Cortex of kidney (tissue), 1 donor: ENCODE measurements at places on chromosomes 2 and 18.

DNA sequence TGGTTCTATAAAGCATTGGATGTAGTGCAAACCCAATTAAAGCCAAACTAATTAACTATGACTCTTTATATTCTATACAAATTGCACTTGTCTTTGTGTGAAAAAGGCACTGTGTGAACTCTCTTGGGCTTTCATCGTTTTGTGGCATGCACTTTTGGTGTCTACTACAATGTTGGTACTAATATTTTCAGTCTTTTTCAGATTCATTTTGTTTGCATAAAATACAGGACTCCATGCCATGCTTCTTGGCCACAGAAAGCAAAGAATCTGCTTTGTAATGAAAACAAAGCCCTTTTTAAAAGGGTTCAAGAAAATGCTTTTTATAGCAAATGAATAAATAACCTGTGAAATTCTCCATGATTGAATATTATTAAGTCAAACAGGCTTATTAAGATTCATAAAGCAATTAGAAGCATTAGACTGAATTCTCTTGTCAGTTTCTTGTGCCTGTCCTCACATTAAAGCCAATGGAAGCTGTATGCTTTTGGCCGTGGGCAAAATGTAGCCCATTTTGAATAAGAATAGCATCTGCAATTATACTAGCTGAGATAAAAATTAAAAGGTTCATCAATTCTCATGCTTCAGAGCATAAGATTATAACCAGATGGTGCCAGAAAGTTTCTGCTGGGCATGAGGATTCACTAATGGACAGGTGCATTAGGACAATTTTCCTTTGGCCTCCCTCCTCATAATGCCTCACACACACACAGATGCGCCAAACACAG, 1665.2 kb downstream of the SUCLG1 start:
- no peak for DNase-seq

- no peak for DNase-seq
Measured at GRCh38 chr2:9463698-9464034, 10.7 kb upstream of the IAH1 start.

DNA sequence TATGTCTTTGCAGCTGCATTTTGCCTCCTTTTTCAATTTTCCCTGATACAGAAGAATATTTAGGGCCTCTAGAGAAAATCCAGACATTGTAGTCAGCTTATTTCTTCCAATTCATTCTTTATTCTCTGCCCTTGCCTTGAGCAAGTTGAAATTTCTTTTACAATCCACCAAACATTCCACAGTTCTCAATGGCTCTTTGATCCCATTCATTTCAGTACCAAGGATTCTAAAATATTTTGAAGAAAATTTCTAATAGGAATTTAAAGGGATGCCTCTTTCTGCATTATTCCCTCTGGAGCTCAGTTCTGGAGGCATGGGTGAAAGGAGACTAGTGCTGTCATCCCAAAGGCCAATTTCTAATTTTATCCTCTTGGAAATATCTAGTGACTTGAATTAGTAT, 61.2 kb downstream of the COL5A2 start:
- DNase-seq = no peak

GRCh38 chr2:237581751-237582746, 8.5 kb downstream of the RAB17 start:
- DNase-seq = no peak

GRCh38 chr2:206098471-206098870, 12.5 kb upstream of the INO80D start:
- DNase-seq = no peak

GRCh38 chr18:49585781-49586663, 24.2 kb downstream of the LIPG start:
- no peak for DNase-seq

DNA sequence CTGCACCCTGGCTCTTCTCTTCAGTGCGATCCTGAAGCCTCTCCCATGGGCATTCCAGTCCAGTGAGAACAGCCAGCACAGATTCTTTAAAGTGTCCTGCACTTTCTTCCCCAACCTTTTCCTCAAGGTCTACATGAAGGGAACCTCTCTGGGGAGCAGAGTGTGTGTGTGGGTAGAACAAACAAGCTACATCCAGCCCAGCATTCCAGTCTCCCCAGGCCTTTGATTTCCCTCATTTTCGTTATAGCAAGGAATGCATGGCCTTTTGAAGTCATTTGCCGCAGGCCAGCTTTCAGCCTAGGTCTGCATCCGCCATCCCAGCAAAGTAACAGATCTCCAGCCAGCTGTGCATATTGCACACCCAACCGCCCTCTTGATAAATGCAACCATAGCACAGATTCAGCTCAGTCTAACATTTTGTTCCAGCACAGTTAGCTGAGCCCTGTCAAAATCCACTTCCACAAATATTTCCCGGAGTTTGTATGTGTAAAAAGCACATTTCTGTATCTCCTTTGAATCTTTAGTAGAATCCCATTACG, 44.6 kb downstream of the CD8B2 start:
- no peak for DNase-seq

DNA sequence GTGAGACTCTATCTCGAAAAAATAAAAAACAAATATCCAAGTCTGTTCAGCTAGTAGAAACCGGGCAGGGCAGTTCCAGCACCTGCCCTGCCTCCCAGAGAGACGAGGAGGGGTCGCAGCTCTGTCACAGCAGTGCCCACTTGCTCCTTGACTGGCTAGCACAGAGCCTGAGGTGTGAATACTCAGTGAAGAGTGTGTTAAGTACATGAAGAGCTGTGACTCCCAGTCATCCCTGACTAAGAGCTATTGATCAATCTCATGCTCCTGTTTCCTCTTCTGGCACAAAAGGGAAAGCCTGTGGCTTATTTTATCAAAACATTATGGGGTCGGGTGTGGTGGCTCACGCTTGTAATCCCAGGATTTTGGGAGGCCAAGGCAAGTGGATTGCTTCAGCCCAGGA, 83.0 kb upstream of the FZD7 start:
- DNase-seq = no peak

- no peak for DNase-seq
Measured at GRCh38 chr18:3972291-3972930, 482.7 kb downstream of the DLGAP1 start.

DNA sequence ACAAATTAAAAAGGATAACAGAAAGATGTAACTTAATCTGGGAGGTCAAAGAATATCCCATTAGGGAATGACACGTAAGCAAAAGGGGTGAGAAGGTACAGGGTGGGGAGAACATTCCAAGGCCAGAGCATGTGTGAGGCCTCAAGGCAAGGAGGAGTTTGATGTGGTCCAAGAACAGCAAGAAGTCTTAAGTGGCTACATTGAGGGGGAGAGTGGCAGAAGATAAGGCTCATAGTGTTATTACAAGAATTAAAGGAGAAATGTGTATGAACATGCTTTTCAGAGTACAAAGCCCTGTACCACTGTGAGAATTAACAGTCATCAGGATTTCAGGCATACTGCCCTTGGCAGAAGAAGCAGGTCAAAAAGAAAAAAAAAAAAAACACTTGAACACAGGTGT, 174.4 kb upstream of the ERBB4 start:
- no peak for DNase-seq

- no peak for DNase-seq
Measured at GRCh38 chr2:28449126-28449487, 46.8 kb upstream of the PLB1 start.

GRCh38 chr18:64678048-64678447, 529.2 kb upstream of the LINC00305 start:
- no peak for DNase-seq

DNA sequence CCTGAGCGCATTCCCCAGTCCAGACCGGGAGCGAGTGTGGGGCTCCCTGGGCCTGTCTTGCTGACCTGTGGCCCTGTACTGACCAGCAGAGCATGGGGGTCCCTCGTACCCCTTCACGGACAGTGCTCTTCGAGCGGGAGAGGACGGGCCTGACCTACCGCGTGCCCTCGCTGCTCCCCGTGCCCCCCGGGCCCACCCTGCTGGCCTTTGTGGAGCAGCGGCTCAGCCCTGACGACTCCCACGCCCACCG, 5.3 kb downstream of the NEU4 start:
- DNase-seq = no peak

- DNase-seq = no peak
Measured at GRCh38 chr2:2567776-2568175, 236.7 kb upstream of the MYT1L start.

DNA sequence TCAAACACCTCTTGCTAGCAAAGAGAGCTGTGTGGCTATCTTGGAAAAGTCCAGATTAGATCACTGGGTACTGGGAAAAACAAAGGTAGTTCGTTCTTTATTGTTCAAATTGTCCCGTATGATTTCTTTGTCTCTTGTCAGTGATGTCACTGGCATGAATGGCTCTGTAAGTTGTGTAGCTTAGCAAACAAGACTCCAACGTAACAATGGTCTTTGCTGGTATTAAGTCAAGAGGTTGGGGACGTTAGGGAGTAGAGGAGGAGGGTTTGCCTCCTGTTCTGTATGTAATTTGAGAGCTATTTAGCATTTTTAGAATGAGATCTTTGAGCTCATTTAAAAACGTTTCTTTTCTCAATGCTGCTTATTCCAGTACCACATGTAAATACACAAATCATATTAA, 216.5 kb upstream of the SP5 start:
- no peak for DNase-seq

DNA sequence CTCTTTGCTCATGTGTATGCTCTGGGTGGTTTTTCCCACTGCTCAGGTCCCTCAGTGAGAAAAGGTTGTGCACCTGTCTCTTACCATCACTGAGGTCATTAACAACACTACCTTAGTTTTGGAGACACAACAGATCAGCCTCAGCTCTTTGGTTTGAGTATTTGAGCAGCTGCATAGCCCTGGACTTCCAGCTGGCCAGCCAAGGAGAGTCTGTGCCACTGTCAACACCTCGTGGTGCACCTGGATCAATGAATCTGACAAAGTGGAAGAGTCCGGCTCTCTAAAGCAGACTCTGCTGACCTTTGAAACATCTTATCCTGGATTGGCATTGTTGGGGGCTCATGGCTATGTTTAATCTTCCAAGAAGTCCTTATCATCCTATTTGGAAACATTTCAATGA, 30.0 kb downstream of the SERPINB8 start:
- no peak for DNase-seq

DNA sequence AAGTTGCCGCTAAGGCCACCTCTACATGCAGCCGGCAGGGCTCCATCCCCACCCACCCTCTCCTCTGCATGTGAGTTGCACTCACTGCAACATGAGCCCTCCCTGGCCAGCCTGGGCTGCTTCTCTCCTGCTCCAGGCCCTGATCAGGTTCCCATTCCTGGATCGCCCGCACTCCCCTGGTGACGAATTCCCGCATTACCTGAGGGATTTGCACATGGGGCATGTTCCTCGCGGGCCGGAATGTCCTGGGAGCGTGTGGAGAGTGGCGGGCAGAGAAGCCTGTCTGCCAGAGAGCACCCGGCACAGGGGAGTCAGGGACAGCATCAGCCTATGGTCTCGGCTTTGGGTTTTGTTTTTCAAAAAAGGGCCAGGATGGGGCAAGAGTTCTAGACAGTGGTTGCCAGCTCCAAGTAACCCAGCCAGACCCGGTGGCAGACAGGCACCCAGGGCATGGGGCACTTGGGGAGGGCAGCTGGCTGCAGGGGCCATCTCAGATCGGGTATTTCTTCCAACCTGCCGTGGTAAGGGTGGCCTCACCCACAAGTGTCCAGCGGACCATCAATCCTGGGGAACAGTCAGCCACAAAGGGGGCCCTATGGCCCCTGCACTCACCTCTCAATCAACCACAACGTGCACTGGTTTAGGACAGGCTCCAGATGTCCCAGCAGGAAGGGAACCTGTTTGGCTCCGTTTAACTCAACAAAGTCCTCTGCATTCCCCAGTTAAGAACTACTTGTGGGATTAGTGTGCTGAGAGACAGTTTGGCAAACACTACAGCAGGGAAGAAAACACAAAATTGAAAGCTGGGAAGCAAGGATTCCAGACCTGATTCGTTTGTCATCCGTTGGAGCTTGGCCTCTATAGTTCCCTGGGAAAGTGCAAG, 187.7 kb downstream of the SMAD7 start:
- no peak for DNase-seq

GRCh38 chr2:201774546-201774945, 6.2 kb downstream of the ALS2 start:
- no peak for DNase-seq

DNA sequence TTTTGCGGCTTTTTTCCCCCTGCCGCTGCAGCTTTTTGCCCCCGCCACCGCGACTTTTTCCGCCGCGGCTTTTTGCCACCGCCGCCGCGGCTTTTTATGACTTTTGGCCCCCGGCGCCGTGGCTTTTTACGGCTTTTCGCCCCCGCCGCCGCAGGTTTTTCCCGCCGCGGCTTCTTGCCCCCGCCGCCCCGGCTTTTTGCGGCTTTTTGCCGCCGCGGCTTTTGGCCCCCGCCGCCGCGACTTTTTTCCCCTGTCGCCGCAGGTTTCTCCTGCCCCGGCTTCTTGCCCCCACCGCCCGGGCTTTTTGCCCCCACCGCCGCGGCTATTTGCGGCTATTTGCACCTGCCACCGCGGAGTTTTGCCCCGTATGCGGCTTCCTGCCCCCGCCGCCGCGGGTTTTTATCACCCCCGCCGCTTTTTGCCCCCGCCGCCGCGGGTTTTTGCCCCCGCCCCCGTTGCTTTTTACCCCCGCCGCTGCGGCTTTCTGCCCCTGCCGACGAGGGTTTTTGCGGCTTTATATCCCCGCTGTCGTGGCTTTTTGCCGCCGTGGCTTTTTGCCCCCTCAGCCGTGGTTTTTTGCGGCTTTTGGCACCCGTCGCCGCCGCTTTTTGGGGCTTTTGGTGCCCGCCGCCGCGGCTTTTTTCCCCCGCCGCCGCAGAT, 2750.9 kb downstream of the RPIA start:
- DNase-seq = no peak

GRCh38 chr2:25743132-25743830, 69.9 kb upstream of the DTNB start:
- no peak for DNase-seq

DNA sequence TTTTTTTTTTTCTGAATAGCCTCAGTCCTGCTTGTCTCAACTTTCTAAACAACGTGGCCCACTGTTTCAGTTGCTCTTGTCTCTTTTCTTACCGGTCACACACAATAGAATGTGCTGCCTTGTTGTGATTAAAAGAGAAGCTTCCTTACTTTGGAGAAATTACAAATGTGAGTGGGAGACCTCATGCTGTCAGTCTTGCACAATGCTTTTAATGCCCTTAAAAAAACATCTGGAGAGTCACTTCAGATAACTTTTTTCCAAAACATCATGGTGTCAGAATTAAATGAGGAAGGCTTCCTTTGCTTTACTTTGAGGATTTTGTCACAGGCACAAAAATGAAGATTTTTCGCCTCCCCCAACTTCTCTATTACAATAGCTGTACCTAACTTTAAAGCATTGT, 37.7 kb downstream of the LHCGR start:
- no peak for DNase-seq

GRCh38 chr2:217231212-217231611, 371.3 kb upstream of the TNP1 start:
- no peak for DNase-seq

- DNase-seq = no peak
Measured at GRCh38 chr18:35862119-35862640, 110.3 kb upstream of the RMP24 start.

DNA sequence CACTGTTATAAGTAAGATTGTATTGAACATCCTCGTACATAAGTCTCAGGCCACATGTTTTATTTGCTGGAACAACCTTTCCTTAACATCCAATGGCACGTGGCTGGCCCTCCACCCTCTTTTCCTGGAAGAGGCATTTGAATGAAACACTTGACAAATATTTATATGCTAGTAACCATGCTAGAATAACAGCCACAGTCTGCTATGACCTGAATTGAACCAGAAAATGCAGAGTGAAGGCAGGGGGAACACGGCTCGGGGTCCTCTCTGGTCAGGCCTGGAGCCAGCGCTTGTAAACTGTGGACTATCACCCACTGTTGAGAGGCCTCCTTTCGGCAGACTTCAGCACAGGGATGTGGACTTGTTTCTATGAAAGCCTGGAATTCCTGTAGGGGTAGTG, 198.2 kb upstream of the COPS8 start:
- DNase-seq = no peak
